ENCODE measurements at places on chromosomes 11 and 22.

DNA sequence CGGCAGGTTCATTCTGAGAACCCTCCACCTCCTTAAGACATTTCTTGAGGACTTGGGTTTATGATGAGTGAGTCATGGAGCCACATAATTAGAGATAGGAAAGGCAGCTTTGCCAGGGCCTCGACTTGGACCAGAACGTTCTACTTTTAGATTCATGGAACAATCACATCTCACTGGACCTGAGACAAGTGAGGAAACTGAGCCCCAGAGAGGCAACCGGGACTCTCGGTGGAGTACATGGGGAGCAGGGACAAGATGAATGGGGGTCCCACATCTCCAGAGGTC is 59.5 kb downstream of the LINC01488 start:
- no peak for DNase-seq

DNA sequence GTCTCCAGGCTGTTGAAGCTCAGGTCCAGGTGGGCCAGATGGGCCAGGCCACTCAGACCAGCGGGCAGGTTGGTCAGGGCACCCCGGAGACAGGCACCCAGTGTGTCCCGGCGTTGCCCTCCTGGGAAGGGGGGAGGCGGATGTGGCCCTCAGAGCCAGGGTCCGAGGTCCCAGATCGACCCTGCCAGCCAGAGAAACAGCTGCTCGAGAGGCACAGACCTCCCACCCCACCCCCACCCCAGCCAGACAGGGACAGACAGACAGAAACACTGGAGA is 1.6 kb downstream of the PIDD1 start:
- DNase-seq = no peak

- DNase-seq = no peak
These were observed 2.4 kb upstream of the RANGAP1 start for GRCh38 chr22:41288245-41288946.

GRCh38 chr11:61967924-61968757 is 707 bp upstream of the FTH1 start:
- peak; percentile 78 for DNase-seq

GRCh38 chr11:132493801-132494200 is 1038.5 kb downstream of the OPCML start:
- DNase-seq = no peak

GRCh38 chr11:76380159-76380976 is 564 bp downstream of the THAP12 start:
- no peak for DNase-seq

DNA sequence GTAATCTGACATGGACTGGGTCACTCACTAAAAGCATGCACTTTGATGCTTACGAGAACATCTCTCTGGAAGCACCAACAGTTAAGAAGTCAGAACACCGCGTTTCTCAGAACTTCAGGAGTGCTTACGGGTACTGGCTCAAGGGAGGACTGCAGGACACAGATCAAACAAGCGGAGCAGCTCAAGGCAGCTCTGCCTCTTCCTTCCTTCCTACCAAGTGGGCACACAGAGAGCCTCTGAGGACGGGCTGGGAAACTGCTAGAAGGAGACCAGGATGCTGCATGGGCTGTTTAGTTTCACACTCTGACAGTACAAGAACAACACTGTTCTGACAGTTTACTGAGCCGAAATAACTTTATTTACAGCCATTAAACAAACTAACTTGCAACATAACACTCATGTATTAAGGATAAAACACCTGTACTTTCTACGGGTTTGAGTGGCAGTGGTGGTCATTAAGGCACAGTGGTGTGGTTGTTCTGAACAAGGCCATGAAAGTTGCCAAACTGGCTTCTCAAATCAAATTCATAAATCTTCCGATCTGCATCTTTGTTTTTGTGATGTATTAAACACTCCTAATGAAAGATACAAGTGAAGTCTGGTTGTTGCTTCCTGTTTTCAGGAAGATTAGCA is 37.5 kb downstream of the ARFGAP3 start:
- no peak for DNase-seq

GRCh38 chr11:102516179-102516578 is 14.4 kb downstream of the MMP7 start:
- no peak for DNase-seq

GRCh38 chr11:108927791-108928545 is 263.1 kb downstream of the DDX10 start:
- DNase-seq = no peak

GRCh38 chr11:66459138-66459778 is 7.4 kb upstream of the PELI3 start:
- no peak for DNase-seq

GRCh38 chr22:31173386-31174145 is 13.6 kb downstream of the RNF185 start:
- no peak for DNase-seq

GRCh38 chr11:69669486-69669885 is 5.7 kb downstream of the LTO1 start:
- DNase-seq = no peak

Data from renal pelvis (tissue), 12 donors.